ENCODE measurements at places on chromosomes 11 and 22.

DNA sequence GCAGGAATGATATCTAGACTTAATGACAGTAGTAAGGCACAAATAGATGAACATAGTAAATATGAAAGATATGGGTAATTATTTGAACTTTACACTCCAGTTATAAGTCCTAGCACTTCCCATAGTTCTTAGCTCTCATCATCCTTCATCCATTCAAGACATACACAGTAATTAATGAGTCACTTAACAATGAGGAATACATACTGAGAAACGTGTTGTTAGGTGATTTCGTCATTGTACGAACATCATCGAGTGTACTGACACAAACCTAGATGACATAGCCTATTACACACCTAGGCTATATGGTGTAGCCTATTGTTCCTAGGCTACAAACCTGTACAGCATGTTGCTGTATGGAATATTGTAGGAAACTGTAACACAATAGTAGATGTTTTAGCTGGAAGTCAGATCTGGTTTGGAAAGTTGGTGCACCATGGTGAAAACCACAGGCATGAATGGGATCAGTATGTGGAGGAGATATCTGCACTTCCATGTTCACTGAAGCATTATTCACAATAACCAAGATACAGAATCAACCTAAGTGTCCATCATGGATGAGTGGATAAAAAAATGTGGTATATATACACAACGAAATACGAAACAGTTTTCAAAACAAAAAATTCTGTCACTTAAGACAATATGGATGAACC lies 229.9 kb upstream of the PITPNB start:
- DNase-seq: no peak

DNA sequence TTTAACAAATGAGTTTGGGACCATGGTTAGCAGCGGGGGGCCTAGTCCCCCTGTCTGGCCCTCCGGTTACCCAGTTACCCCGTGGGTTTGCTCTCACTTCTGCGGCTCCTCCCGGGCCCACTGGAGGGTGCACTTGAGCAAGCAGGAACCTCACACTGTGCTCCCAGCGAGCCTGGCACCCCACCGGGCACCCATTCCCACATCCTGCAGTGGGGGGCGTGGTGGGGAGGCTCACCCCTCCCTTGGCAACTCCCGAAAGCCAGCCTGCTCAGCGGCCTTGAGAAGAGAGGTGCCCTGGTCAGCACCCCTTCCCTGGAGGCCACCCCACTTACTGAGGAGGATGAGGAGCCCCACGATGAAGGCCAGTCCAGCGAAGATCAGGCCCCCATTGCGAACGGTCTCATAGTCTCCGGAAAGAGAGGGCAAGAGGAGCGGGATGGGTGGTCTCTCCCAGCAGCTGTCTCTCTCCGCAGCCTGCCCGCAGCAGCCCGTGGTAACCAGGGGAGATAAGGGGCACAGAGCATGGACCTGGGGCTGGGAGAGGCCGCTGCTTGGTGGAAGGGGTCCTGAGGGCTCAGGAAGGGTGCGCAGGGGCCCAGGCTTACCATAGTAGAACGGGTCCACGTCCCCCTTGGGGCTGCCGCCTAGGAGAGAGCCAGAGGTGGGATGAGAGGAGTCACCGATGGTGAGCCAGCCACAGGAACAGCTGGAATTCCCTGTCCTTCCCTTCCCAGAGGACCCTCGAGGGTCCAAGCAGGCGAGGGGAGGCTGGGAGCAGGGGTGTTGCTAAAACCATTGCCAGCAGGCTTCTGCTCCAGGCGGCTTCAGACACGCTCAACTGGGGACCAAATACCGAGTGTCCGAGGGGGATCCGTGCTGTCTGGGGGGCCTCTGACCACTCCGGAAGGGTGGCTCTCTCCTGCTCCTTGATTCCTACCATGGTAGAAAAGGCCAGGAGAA lies 2.2 kb downstream of the FXYD2 start:
- DNase-seq: peak; percentile 82

DNA sequence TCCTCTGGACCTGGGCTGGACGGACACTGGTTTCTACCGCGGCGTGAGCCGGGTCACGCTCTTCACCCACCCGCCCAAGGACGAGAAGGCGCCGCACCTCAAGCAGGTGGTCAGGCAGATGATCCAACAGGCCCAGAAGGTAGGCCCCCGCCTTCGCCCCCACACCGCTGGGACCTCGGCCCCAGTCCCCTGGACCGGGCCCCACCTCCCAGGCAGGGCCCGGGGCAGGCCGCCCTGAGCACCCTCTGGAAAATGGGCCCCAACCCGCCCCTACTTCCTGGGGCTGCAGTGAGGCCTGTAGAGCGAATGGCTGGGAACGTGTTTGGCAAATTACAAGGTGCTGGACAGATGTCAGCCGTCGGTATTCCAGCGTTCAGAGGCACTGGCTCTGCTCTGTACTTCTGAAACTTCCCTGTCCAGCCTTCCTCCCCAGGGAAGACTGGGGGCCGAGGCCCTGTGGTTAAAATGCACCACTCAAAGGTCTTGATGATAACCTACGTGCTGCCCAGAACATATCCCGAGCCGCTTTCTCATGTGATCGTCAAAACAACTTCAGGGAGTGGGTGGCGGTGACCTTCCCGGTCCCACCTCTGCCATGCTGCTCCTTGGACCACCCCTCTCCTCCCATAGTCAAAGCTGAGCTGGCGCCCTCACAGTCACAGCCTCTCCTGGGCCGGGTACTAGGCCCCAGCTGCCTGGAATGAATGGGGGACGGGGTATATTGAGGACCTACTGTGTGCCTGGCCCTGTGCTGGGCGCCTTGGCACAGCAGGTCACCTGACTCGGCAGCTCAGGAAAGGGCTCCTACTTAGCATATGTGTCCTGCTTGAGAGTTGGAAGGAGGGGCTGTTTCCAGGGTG lies 869 bp downstream of the FAM83F start:
- no peak for DNase-seq

DNA sequence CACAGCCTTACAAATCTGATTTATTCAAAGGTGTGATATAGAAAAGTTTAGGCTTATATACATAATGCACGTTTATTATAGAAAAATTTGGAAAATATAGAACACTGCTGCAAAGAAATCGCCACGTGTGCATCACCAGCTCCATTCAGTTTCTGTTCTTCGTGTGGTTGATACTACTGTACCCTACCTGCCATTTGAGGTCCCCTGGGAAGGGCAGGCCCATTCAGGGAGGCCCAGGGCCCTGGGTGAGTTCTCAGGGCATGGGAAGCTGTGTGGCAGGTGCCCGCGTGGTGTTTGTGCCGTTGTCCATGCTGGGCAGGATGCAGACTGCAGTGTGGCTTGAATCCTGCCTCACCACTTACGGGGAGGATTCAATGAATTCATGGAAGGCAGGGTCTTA lies 60.8 kb downstream of the TBC1D22A start:
- DNase-seq: no peak

DNA sequence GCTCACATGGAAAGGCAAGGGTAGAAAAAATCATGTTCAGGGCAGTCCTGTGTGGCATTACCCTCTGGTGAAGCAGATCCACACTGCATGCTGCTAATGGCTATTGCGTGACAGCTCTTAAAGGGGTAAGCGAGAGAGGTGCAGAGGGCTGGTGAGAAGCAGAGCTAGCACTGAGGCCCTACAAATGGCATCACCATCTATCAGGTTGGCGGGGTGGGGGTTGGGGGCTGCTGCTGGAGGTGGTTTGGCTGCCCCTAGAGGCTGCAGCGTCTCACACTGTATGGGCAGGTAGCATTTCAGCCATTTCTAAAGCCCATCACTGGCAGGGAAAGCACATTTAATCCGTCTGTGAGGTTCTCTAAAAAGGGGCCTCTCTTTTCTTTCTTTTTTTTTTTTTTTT lies 16.9 kb upstream of the TMA7B start:
- DNase-seq: peak; percentile 75

- no peak for DNase-seq
Measured at GRCh38 chr22:26665813-26666231, 8.4 kb downstream of the MIAT start.

DNA sequence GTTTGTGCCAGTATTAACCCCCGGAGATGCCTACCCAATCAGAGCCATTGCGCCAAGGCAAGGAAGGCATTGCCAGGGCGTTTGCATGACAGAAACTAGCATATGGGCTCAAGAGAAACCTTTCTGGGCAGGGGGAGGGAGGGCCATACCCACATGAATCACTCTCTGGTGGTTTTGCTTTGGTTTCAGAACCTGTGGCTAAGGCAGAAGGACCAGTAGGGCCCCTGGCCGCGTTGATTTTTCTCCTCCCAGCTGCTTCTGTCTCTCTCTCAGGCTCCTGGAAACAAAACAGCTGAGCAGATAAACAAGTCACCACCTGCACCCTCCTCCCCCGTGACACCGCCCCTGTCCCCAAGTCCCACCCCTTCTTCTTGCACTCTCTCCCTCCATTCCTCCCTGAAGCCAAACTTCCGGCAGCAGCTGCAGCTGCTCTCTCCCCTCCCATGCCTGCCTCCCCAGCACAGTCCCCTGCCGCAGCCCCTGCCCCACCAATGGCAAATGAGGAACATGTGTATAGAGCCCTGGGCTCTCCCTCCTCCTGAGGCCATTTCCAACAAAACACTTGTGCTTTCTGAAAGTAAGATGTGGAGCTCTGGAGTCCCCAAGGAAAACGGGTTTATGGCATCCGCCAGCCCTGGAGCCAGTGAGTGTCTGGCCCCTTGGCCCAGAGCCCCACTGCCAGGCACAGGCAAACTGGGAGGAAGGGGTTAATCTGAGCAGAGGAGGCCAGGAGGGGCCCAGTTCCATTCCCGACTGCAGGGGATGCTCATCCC lies 39.0 kb upstream of the ADA2 start:
- peak; percentile 64 for DNase-seq

DNA sequence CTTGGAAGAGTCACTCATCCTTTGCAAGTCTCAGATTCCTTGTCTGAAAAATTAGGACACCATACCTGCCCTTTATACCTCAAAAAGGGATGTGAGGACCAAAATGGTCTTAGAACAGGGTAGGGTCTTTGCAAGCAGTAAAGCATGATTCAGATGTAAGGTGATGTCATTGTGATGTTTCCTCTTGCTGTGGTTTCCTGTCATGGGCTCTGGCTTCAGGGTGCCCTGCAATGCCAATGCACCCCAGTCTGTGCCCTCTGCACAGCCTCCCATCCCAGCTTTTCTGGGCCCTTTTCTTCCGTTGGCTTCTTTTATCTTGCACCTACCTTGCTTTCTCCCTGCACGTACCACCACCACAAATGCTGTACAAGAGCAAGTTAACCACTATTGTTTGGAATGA lies 87.8 kb upstream of the NNMT start:
- no peak for DNase-seq

DNA sequence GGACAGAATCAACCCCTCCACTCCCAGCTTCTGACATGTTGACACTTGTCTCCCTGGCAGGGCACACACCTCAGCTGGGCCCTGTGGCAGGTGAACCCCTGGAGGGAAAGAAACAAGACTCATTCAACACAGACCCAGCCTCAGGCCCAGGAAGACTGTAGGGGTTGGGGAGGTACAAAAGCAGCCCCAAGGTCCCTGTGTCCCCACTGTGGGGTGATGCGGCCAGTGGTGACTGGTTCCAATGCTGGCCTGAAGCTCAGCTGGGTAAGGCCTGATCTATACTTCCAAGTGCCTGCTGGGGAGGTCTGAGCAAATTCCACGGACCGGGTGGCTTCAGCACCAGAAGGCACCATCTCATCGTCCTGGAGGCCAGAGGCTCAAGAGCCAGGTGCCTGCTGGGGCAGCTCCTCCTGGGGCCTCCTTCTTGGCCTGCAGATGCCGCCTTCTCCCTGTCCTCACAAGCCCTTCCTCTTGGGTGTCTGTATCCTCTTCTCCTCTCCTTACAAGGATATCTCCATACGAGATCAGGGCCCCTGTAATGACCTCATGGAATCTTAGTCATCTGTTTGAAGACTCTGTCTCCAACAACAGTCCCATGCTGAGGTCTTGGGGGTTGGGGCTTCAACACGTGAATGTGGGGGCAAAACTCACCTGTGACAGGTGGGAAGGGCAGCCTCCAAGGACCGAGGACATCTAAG lies 1492.1 kb downstream of the BRD1 start:
- DNase-seq: no peak

GRCh38 chr11:130815956-130816355 lies 100.3 kb downstream of the SNX19 start:
- no peak for DNase-seq
